CD4-positive, alpha-beta T cell treated with Interferon alpha-2 for 1 hour (primary cell): ENCODE measurements at places on chromosomes 6 and 20.

DNA sequence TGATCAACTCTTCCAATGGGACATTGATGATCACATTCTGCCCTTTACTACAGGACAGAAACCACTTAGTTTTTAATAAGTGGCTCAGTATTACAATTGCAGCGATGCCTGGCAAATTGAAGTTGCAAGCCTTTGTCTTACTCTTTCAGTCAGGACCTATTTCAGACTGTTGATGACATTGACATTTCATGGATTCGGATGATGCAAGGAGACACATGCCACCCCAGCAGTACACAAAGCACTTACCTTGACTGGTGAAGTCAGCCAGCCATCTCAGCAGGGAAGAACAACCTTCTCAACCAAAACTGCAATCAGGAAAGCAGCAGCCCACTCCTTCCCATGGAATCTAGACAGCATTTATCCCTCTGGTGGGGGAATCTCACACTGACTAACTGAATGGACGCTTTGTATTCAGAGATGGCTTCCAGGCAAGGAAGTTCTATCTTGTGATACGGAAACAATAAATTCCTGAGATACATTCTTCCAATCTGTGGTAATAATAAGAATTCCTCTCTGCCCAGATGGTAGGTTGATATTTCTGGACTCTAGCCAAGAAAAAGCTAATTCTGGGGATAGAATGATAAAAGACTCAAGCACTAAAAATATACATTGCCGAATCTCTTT lies 24.8 kb downstream of the NFYA start:
- DNase-seq = no peak

DNA sequence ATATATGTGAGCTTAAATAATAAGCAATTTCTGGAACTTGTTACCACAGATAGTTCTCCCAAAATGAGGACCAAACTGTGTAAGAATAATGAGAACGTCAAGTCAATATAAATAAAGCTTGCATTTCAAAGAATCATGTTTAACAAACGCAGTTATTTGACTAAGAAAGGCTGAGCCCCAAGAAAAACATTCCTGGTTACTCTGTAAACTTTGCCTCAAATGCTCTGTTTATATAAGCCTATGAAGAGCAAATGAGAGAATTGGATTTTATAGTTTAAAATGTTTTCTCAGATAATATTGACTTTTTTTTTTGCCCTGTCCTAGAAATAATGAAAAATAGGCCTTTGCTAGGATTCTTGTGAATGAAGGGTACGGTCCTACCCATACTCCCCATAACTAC lies 81.3 kb downstream of the C6orf52 start:
- no peak for DNase-seq

- peak; percentile 70 for DNase-seq
These were observed at the start of gene SLC17A9 for GRCh38 chr20:62952373-62952967. Gene SLC17A9 (plus strand): TSS chr20:62952709. CDS start chr20:62952831, 122 bp downstream.

GRCh38 chr6:7343546-7344475 lies 30.8 kb upstream of the SSR1 start:
- no peak for DNase-seq

- DNase-seq = no peak
These were observed 3.1 kb downstream of the B3GALT4 start for GRCh38 chr6:33279971-33280511.

- no peak for DNase-seq
These were observed 121.7 kb upstream of the JAG1 start for GRCh38 chr20:10795286-10796026.

GRCh38 chr6:46909371-46909770 lies 12.4 kb downstream of the ADGRF5 start:
- DNase-seq = no peak

DNA sequence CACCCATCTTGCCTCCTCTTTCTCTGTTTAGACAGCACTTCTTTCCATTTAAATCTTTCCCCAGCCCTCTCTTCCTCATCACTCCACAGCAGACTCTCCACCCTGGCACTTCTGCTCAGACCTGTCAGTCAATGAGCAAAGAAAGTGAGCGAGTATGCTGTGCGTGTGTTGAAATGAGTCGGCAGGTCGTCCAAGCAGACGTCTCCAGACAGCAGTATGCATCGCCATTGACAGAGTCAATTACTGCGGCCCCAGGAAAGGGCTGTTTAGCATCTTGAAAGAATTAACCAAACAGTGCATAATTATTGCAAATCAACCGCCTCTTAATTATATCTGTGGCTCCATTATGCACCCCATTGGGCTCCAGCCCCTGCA lies 54.8 kb upstream of the KCNG1 start:
- DNase-seq = no peak

DNA sequence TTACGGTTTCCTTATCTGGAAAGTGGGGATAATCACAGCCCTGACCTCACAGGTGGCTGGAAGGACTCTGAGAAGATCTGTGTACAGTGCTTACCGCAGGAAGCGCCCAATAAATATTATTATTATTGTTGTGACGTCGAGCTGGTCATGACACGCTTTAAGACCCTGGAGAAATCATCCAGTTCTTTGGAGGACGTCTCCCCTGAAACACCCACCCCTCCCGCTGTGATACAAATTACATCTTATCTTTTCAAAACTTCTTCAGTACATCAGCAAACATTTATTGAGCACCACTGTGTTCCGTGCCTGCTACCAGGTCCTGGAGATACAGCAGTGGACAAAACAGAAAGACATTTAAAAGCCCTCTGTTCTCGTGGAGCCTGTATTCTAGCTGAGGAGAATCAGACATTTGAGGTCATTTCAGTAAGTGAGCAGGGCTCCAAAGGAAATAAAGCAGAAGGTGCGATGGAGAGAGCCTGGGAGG lies 118.7 kb downstream of the CEBPB start:
- DNase-seq = no peak

DNA sequence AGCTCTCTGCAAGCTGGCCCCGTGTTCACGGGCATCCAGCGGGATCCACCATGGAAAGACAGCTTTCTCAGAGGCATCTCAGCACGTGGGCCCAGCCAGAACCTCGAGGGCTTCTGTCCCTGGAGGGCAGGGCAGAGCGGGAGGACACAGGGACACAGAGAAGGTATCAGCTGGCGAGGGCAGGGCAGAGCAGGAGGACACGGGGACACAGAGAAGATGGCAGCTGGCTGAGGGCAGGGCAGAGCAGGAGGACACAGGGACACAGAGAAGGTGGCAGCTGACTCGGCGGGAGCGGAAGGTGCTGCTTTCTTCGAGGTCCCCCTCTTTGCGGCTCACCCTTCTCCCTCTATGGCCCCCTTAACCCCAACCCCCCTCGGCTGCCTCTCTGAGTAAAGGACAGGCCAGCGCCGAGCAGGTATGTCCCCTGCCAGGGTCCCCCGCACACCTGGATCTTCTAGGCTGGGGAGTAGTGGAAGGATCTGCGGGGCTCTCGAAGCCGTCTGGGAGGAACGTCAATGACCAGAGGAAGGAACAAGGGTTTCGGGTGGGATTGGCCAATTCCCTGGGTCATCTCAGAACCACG lies 28.9 kb upstream of the BHLHE23 start:
- no peak for DNase-seq

GRCh38 chr20:24478584-24478983 lies 9.2 kb downstream of the SYNDIG1 start:
- DNase-seq = no peak

- DNase-seq = no peak
These were observed 586.3 kb downstream of the HTR1B start for GRCh38 chr6:76876922-76877553.

DNA sequence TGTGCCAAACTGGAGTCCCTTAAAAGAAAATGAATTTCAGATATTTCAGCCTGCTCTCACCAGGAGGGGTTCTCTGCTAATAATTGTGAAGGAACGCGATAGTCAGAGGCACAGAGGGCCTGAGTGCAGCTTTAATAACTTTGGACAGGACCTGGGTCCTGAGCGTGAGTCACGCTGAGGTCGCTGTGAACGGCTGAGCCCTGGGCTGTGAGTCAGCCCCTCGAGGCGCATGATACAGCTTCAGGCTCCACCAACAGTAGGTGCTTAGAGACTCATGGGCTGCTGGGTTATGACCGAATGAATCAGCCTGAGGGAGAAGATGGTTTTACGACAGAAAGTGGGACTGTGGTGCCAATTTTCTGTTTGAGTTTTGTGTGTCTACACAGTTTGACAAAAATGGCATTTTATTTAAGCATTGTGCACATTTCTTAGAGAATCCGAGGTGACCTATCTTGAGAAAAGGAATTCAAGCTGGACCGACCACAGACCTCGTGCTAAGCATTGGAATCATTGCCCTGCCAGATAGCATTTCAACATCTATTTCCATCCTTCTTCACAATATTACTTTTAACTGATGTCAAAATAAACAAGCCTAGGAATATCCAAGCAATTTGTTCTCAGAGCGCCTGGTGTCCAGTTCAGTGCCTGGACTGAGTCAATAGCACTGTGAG lies 183.0 kb downstream of the THBS2 start:
- no peak for DNase-seq

DNA sequence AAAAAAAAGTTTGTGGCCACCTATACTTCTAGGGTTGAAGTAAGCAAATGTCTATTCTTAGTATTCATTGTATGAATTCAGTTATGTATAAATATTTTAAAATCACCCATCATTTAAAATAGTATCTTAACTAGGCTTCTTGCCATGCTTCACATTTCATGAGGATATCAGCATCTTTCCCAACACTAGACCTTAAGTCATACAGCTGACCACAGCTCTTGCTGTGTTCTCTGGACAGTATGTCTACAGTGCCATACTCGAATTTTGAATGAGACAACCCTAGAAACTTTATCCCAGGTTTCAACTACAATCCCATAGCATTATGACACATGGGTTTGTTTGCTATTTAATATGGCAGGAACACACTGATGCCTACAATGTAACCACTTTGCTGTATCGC lies 5.2 kb downstream of the TXNDC5 start:
- DNase-seq = no peak

DNA sequence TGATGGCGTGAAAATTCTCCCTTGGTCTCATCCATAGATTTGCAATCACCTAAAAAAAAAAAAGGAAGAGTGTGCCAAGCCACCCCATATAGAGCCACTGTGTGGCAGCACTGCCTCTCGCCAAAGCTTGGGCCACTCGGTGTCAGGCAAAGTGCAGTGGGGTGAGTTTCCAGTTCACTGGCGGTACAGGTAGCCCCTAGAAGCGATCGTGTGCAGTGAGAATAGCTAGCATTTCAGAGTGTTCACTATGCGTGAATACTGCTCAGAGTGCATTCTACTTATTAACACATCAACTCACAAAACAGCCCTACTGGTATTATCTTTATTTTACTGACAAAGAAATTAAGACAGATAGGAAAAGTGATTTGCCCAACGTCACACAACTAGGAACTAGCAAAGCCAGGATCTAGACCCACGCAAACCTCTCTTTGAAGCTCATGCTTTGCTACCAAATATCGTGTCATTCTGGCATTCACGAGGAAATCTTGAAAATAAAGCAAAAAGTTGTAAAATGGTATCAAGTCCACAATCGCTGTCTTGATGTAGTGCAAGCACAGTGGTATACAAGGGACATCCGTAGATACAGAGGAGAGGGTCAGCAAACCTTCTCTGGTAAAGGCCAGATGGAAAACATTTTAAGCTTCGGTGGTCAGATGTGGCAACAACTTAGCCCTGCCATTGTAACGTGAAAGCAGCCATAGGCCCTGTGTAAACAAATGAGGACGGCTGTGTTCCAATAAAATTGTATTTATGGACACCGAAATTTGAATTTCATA lies 10.4 kb upstream of the GCNT2 start:
- peak; percentile 59 for DNase-seq

DNA sequence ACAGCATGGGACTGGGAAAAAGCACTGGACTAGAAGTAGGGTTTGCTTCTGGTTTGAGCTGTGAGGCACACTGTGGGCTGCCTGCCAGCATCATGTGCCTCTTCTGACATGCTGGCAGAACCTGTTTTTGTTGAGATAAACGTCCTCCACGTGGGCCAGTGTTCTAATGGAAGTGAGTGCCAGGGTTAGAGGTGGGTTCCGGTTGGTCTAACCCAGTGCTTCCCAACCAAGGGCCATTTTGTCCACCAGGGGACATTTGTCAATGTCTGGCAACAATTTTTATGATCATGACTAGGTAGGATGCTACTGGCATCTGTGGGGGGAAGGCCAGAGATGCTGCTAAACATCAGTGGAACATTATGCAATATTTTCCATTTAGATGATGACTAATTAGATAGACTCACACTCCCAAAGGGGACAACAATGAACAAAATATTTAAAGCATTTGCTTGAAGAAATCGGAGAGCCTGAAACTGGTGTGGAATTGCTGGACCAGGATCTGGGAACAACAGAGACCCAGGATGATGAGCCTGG lies 7.8 kb upstream of the APMAP start:
- no peak for DNase-seq

DNA sequence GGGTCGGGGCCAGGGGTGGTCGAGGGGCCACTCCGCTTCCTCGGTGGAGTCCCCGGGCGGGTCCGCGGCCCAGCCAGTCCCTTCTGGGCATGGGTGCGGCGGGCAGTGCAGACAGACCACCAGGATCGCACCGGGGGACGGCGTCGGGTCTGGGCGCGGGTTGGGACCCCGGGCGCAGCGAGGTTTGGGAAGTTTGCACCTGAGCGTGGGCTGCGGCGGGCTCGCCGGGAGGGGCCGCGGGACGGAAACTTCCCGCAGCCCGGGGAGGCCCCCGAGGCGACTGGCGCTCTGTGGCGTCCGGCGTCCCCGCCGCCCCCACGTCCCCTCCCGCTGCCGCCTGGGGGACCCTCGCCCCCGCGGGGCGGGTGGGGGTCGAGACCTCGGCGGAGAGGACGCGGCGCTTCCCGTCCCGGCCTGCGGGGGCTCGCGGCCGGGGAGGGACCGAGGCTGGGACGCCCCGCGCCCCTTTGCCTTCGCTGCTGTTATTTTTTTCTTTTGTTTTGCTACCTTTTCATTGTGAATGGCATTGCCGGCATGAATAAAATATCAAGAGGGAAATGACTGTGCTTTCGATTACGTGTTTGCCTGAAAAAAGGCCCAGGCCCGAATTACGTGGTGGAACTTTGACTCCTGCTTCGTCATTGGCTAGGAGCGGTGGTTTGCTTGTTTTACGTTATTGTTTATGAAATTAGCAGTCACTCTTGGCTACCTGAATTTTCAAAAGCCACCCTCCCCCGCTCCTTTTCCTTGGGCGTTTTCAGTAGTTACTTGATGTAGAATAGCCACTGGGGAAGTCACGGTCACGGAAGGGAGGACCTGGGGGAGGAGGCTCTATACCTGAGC lies 703 bp downstream of the SNX9 start:
- DNase-seq = peak; percentile 82

DNA sequence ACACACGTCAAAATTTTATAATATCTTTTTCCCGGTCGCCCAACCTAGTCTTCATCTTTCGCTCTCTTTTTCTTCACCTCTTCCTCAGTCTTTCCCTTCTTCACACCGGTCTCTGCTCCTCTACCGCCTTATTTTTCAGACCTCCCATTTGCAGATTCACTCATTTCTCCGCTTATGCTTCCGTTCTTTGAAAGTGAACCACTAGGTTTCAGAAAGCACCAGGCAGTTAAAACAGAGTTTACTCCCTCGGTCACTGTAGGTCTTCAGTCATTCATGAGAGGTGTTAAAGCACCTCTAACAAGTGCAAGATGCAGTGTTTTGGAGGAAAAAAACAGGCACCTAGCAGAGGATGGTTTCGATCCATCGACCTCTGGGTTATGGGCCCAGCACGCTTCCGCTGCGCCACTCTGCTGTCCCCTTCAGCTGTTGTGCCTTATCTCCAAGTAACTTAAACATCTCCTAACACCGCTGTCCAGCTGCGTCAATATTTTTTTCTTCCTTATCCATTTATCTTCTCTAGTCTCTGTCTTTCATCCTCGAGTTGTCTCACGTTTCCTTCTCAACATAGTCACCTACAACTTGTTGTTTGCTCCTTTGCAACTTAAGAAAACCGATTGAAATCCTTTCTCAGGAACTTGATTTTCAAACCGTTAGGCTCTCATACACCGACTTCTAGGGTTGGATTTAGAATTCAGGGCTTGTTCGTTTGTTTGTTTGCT lies 119.7 kb upstream of the ZNF184 start:
- peak; percentile 41 for DNase-seq

- no peak for DNase-seq
These were observed 31.4 kb downstream of the TFEB start for GRCh38 chr6:41704028-41704427.
